Naive thymus-derived CD4-positive, alpha-beta T cell (primary cell): ENCODE measurements at places on chromosomes 11 and 22. TPM values are rescaled to one million over a fixed set of nuclear protein-coding genes. Genes with fewer than 3 reads are reported as not detected.

Gene CPT1B
- 108 and 110 TPM in 2 replicates for total RNA-seq

Gene SMIM35
- total RNA-seq: 0.11 TPM

Gene CREB3L1
- total RNA-seq: not detected

Gene ZBTB44
- 48.2 TPM for total RNA-seq

Gene MRGPRX4
- not detected for total RNA-seq

Gene INTS4
- total RNA-seq: 65.0 TPM

Gene IFITM1
- 97.4 TPM for total RNA-seq

DNA sequence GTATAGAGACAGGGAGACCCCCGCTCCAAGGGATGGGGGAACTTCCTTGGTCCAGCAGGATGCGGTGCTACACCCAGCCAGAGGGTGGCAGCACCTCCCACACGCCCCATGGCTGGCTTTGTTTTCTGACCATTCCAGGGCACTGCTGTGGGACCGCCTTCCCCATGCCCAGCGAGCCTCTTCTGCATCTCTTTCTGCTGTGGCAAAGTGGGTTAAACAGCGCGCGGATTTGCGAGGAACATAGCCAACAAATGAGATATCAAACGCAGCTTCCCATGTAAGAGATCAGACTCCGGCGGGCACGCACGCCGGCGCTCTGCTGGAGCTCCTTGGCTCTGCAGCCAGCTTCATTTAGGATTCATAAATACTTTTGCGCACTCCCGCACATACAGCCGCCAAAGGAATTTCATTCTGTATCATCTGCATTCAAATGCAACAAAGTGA lies 485.8 kb upstream of the CADM1 start:
- no peaks in the 10 kb centered on the region for H3K27me3 ChIP-seq
- no peaks in the 10 kb centered on the region for H3K36me3 ChIP-seq
- H3K27ac ChIP-seq: no peak overlapping the region
- H3K4me3 ChIP-seq: no peak overlapping the region
- H3K4me1 ChIP-seq: no peaks in the 10 kb centered on the region

DNA sequence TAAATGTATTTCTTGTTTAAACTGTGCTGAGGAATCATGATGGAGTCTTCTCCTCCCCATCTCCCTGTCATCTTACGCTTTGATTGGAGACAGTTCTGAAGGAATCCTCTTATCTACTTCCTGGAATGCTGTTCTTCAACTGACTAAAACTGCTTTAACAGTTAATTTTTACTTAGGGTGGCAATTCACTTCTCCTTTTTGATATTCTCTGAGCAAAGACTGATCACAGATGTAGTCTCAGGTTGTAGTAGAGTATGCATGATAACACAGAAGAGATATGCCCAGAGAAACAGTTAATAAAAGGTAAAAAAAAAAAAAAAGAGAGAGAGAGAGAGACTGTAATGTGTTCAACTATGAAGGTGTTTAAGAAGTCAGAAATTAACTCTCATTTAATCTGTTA lies 1.4 kb upstream of the CASP5 start:
- DNase-seq: no peak
- H3K27ac ChIP-seq: no peak overlapping the region
- no peaks in the 10 kb centered on the region for H3K27me3 ChIP-seq
- H3K36me3 ChIP-seq: peaks cover 25% of the 10 kb centered on the region

- H3K4me1 ChIP-seq: no peaks in the 10 kb centered on the region
- no peaks in the 10 kb centered on the region for H3K36me3 ChIP-seq
These were observed 92.9 kb upstream of the USP47 start for GRCh38 chr11:11748706-11749365.

GRCh38 chr11:13145461-13145860 lies 132.1 kb upstream of the BMAL1 start:
- H3K27me3 ChIP-seq: no peaks in the 10 kb centered on the region
- H3K4me3 ChIP-seq: no peak overlapping the region
- DNase-seq: no peak
- no peaks in the 10 kb centered on the region for H3K4me1 ChIP-seq

DNA sequence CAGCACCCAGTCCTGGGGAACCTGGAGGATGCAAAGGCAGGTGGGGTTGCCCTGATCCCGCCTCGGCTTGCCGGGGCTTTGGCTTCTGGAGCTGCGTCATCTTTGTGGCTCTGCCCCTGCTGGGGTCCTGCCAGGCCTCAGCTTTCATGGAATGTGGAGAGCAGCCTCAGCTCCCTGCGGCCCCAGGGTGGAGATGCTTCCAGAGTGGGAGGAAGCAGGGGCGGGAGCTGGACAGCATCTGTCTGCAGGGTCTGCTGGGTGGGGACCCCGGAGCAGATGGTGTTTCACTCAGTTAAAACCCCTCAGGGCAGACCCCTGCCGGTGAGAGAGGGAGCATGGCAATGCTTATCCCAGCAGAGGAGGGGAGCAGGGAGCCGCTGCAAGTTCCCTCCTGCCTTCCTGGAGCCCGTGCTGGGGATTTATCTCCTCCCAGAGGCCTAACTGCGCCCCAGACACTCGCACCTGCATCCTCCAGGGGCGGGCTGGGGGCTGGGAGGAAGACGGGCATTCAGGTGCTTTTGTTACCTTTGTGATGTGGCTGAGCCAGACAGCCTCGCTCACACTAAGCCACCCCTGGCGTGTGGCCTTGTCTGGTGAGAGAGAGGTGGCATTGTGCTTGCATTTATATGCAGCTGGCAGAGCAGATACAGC lies 15.7 kb downstream of the GRIK4 start:
- H3K4me1 ChIP-seq: no peaks in the 10 kb centered on the region
- H3K27ac ChIP-seq: no peak overlapping the region
- H3K4me3 ChIP-seq: no peak overlapping the region
- H3K36me3 ChIP-seq: no peaks in the 10 kb centered on the region
- H3K27me3 ChIP-seq: no peaks in the 10 kb centered on the region

GRCh38 chr11:77188633-77189491 lies 60.8 kb downstream of the MYO7A start:
- H3K4me1 ChIP-seq: no peaks in the 10 kb centered on the region
- no peaks in the 10 kb centered on the region for H3K27me3 ChIP-seq
- no peak overlapping the region for H3K27ac ChIP-seq
- DNase-seq: no peak
- no peak overlapping the region for H3K4me3 ChIP-seq

GRCh38 chr11:75597636-75598035 lies 35.6 kb downstream of the SERPINH1 start:
- no peaks in the 10 kb centered on the region for H3K36me3 ChIP-seq
- DNase-seq: no peak
- no peak overlapping the region for H3K4me3 ChIP-seq
- H3K4me1 ChIP-seq: peaks cover under 1% of the 10 kb centered on the region

GRCh38 chr22:32836280-32837123 lies 35.0 kb downstream of the TIMP3 start:
- DNase-seq: no peak
- no peaks in the 10 kb centered on the region for H3K4me1 ChIP-seq
- H3K27ac ChIP-seq: no peak overlapping the region
- H3K4me3 ChIP-seq: no peak overlapping the region
- H3K27me3 ChIP-seq: no peaks in the 10 kb centered on the region
- no peaks in the 10 kb centered on the region for H3K36me3 ChIP-seq

- DNase-seq: no peak
- H3K27me3 ChIP-seq: no peaks in the 10 kb centered on the region
- no peaks in the 10 kb centered on the region for H3K36me3 ChIP-seq
- H3K27ac ChIP-seq: no peak overlapping the region
These were observed 6.5 kb downstream of the OR4D6 start for GRCh38 chr11:59463190-59463641.

- no peak overlapping the region for H3K4me3 ChIP-seq
- no peaks in the 10 kb centered on the region for H3K4me1 ChIP-seq
- H3K36me3 ChIP-seq: no peaks in the 10 kb centered on the region
- H3K27ac ChIP-seq: no peak overlapping the region
- no peak for DNase-seq
These were observed 97.7 kb upstream of the TP53I11 start for GRCh38 chr11:45048313-45048841.
